H54 (cell line): ENCODE measurements at places on chromosomes 12 and 14.

DNA sequence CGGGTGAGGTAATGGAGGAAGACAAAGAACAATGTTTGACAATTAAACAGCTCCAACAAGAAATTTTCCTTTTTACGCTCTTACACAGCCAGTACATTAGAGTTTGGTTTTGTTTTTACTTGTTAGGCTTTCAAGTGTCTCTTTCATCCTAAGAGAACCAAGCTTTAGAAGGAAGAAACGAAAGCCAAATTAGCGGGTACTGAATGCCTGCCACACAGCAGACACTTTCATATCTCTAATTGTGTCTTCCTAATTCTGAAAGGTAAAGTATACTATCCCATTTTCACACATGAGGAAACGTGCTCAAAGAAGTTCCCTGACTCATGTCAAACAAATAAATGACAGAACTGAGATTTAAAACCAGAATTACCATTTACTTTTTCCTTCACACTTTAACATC is 65.0 kb downstream of the CDK17 start:
- no peak for DNase-seq

DNA sequence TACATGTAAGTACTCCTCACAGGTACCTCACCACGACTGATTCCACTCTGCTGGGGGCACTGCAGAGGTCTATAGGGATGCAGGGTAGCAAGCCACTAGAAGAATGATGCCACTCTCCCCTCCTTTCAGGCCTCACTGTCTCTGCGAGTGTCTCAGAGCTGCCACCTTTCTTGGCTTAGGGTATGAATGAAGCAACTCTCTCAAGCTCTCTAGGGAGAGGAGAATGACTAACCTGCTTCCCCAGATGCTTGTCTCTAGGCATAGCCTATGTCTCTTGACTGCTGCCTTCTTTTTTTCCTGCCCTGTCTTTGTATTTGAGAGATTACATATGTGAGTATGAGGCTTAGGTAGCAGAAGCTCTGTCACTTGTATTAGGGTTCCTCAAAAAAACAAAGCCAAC is 566.5 kb upstream of the ATP2B1 start:
- no peak for DNase-seq

GRCh38 chr14:73457041-73457923 is 1.1 kb downstream of the NUMB start:
- no peak for DNase-seq

GRCh38 chr14:82046512-82047226 is 513.0 kb upstream of the SEL1L start:
- no peak for DNase-seq

DNA sequence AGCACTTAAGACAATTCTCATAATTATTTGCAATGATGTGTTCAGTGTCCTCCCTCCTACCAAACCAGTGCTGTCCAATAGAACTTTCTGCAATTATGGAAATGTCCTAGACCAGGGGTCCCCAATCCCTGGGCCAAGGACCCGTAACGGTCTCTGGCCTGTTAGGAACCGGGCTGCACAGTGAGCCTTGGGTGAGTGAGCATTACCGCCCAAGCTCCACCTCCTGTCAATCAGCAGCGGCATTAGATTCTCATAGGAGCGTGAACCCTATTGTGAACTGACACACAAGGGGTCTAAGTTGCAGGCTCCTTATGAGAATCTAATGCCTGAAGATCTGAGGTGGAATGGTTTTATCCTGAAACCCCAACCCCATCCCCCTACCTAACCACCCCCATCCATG is 3.9 kb downstream of the SVOP start:
- DNase-seq = no peak

DNA sequence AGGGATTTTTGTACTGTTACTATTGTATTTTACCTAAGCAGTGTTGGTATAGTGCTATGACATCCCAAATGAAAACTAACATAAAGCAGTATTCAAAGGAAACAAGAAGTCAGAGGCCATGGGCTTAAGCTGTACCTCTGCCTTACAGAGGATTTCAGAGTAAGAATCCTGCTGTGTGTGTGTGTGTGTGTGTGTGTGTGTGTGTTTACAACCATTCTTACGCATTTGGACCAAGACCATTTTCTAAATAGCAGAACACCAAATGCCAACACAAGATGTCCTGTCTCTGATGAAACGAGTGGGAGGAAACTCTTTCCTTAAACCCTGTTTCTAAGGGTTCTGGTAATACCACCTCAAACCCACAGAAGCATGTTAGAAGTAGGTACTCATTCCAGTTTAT is 64.4 kb downstream of the PPP1R36 start:
- DNase-seq = no peak

DNA sequence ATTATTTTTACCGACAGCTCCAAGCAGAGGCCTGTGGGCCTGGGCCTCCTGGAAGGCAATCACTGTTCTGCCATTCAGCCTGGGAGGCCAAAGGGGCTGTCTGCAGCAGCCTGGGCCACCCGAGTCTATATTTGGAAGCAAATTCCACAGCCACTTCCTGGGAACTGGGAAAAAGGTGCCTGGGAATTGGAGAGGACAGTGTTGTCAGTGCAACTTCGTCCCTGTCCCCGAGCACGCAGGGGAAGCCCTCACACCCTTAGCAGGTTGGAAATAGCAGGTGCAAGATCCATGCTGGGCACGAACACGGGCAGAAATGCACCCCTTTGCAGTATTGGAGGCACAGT is 9.6 kb upstream of the TBX5 start:
- no peak for DNase-seq
